ENCODE measurements at places on chromosomes 7 and 10.

GRCh38 chr10:77448226-77448625 lies 189.4 kb downstream of the KCNMA1 start:
- DNase-seq = no peak

DNA sequence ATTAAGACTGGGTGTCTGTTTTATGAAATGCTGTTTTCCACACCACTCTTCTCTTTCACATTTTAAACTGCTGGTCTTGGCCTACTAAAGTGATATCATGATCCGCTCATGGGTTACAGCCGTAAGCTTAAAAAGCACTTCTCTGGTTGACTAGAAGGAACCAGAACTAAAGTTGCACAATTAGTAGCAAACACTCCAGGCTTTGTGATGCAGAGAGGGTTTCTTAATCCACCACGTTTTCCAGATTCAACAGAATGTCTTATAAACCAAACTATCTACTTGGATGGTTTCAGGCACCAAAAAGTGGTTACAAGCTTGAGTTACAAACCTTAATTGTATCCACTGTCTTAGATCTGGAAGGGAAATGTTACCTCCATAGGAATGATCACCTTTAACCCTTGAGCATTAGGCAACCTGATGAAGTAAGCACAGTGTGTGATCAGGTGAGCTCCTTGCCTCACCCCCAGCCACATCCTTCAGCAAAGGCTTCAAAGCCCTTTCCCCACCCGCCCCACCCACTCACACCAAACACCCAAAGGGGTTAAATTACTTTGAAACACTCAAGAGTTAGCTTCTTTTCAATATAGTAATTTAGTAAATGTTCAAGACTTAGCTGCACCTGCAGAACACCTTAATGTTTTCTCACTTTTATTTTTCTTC lies 3.5 kb downstream of the ELMO1 start:
- DNase-seq = peak; percentile 66

- peak; percentile 18 for DNase-seq
These were observed 126.9 kb upstream of the EFCAB10 start for GRCh38 chr7:105707967-105708762.

DNA sequence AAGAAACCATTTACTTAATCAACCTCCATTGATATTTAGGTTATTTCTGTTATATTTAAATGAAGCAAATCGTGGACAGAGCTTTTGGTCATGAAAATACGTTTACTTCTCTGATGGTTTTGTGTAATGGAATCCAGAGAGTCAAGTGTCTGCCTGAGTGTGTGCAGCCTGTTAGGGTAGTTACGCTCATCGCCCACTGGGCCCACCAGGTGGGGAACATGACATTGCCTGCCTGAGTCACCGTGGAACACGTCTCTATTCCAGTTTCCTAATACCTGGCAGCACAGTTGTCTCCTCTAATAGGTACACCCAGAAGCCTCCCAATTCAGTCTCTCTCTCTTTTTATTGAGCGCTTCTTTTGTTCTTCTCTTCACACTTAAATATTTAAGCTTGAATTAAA lies 91.0 kb downstream of the ADCY1 start:
- no peak for DNase-seq

GRCh38 chr10:33746836-33747268 lies 412.4 kb upstream of the NRP1 start:
- DNase-seq = no peak

DNA sequence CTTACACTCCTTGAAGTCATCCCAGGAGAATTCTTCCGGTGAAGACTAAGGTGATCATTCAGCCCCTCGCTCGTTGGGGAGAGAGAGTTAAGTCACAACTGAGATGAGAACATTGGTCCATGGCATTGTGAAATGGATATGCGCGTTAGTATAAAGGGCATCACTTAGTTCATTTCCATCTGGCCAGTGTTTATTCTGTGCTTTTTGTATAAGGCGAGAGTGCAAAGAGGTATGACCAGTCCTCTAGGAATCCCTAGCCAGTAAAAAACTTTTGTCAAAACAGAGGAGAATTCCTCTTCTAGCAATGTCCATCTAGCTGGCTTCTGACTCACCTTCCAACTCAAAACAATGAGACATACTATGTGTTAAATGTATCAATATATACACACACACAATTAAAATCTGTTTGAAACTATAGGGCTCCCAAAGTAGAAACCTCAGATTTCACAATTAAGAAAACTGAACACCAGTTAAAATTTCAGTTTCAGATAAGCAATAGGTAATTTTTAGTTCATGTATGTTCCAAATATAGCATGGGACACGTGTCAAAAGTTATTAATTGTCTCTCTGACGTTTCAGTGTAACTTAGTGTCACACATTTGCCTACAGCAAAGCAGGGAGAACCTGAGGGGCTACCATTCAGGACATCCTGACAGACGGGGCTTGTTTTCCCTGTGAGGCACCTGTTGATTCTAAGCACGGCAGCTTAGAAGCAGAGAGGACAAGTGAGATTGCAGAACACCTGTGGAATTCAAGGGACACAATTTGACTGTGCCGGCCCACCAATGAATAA lies 158.9 kb downstream of the KLF6 start:
- DNase-seq = no peak

DNA sequence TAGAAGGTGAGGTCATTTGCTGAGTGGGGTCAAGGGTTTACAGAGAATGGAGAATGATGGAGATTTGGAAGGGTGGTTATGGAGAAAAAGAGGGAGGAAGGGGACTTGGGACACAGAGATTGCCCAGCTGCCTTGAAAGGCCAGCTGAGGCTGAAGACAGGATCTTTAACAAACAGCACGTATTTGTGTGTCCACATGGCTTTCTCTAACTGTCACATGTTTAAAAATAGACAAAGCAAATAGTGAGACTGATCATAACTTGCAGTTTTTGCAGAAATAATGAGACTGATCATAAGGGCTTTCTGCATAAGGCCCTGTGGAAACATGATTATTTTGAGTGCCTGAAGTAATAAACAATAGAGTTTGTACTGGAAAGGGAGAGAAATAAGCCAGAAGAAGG lies 212.7 kb downstream of the HDAC9 start:
- no peak for DNase-seq

GRCh38 chr10:11012421-11013295 lies 5.0 kb upstream of the CELF2 start:
- DNase-seq = no peak
